ENCODE measurements at places on chromosomes 4 and X. TPM values are rescaled to one million over a fixed set of nuclear protein-coding genes. Genes with fewer than 3 reads are reported as not detected.

CTAG1B gene
- not detected for total RNA-seq

DLG3 gene
- 42.3 TPM for total RNA-seq

ATP2B3 gene
- not detected for total RNA-seq

PRMT9 gene
- 12.7 TPM for total RNA-seq

GRCh38 chrX:9557521-9557920 lies 92.7 kb downstream of the TBL1X start:
- no peak for DNase-seq

DNA sequence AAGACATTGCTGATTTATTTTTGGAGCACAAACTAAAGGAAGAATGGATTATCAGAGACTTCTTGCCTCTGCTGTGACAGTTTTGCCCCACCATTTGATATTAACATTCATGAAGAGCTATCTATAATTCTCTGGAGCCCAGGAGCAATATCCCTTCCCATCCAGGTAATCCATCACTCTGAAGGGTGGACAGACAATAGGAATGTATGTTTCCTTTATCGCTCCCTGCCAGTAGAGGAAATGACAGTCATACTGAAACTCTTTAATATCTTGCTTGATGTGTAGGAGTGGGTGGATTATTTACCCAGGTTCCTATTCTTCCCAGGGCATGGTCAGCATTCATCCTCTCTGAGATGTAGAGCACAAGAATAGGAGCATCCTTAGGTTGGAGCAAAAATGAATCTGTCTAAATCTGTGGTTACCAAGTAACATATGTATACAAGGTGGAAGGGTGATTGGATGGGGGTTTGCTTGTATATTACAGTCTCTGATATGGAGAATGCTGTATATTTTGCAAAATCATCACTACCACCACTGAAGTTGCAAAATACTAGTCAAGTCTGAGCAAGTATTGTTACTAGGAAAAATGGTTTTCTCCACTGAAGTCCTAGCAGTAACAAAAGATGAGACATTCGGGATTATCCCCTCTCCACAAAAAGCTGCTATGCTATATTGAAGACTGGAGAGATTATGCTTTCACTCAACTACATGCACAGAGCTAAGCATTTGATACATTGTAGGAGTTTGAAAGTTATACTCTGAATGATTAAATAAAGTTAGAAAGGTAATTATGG lies 151.6 kb downstream of the CBLL2 start:
- no peak for DNase-seq

ARR3 gene
- total RNA-seq = not detected

COX7B2 gene
- total RNA-seq = not detected

TRIM2 gene
- total RNA-seq = 49.2 TPM

DNA sequence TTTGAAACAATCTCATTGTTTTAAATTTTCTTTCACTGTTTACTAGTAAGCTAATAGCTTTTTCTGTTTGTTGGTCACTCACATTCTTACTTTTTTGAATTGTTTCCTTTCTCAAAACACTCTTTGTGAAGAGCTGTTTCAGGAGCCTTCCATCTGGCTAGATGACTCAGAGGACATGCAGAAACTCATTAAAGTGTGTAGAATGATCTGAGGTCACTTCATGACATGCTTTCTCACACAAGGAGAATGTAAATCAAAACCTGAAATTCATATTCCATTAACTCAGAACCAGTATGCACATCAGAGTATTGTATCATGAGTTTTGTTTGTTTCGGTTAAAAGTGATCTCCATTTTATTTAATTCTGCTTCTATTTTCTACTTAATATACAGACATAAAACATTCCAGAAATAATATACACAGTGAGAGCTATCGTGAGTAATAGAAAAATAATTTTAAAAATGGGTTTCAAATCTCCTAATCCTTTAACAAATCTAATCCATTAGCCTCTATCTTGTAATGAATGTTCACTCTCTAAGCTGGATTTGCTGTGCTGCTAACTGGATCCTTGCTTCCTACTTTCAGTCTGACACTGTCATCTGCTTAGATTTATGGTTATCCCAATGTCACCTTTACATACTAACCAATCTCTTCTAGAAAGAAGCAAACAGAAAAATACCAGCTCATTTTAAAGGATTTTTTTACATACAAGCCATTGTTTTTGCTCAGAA lies 449.6 kb downstream of the FSTL5 start:
- DNase-seq = no peak

DNA sequence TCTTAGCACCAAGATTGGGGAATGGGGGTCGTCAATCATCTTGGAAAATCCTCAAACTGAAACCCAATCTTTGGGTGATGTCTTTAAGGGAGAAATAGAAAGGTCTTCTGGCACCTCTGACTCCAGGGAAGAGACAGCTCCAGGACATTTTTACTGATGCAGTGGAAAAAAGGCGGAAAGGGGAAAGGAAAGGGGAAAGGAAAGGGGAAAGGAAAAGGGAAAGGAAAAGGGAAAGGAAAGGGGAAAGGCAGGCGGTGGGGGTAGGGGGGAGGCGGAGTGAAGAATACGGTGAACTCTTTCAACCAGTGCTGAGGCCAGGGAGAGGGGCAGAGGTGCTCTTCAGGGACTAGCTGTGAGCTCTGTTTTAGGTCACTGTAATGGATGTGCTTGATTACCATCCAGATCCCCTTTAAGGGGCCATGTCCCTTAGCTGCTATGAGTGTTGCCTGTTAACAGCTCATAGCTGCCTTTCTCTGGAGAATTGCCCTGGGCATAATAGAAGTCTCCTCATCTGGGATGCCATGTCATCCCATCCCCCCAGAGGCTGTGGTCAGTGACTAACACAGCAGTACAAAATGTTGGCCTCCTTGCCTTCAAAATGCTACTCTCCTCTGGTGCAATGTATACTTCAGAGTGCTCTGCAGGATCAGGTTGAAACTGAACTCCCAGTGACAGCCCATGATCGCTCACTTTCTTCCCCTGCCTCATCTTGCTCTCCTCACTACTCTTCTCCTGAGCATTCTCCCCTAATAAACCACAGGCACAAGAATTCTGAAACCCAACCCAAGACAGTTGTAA lies 92.4 kb upstream of the AP1S2 start:
- no peak for DNase-seq

DNA sequence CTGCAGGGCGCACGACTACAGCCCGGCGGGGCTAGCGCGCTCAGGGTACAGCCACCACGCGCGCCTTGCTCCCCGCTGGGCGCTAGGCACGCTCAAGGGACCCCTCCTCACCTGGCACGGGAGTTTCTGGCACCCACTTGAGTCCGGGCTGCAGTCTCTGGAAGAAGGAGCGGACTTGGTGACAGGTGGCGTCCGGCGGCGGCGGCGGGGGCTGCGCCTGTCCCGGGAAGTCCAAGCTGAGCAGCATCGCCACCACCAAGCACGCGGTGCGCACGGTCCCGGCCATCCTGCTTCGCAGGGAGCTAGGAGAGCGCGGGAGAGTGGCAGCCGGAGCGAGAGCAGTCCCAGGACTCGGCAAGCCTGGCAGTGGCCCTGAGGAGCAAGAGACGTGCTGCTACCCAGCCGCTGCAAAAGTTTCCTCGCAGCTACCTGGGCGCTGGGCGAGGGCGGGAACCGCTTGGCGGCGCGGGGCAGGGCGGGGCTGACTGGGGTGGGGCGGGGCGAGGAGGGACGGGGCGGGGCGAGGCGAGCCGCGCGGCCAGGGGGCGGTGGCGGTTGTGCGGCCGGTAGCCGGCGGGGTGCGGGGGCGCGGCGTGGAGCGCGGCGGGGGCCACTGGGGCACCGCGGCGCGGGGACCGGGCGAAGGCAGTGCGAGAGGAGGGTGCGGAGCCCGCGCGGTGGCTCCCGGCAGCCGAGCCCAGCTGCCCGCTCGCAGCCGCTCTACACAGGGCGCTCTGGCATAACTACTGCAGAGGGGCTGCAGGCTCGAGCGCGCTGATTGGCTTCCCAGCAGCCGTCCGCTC lies at the start of gene GPC3:
TSS of gene GPC3 (minus strand) at position 431 of the 803 bp plus-strand sequence.
- DNase-seq = peak; percentile 93

NSDHL gene
- 17.2 TPM for total RNA-seq

DNA sequence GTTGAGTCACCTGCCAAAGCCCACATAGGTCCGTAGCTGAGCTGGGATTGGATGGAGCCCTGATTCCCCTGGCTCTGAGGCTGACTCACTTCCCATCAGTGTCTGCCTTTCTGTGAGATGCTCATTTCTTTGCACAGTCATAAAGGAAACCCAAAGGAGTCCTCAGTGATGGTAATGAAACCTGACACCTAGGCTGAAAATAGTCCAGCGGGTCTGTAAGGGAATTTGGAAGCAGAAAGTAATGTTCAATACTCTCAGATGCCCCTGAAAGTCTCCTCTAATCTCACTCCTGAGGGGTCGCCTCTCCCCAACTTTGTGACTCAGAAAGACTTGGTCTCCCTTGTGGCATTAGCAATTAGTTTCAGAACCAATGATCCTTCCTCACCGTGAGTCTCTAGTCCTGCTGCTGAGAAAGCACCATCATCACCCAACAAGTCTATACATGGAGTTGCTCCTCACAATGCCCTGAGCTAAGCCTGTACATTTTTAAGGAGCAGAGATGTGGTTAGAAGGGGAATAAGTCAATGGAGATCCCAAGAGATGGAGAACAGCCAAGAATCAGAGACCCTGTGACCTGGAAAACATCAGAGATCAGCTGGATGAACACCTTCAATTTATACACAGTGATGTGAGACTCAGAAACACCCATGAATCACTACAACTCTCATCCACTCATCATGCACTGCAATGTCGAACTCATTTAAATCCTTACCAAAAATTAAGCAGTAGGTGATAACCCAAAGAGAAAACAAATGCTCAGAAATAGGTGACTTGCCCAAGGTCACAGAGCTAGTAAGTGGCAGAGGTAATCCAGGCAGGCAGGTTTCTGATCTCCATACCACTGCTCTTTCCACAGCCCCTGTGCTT lies 219.0 kb upstream of the CPEB2 start:
- no peak for DNase-seq

GRCh38 chrX:40120838-40121580 lies 23.3 kb upstream of the BCOR start:
- DNase-seq = no peak

DNA sequence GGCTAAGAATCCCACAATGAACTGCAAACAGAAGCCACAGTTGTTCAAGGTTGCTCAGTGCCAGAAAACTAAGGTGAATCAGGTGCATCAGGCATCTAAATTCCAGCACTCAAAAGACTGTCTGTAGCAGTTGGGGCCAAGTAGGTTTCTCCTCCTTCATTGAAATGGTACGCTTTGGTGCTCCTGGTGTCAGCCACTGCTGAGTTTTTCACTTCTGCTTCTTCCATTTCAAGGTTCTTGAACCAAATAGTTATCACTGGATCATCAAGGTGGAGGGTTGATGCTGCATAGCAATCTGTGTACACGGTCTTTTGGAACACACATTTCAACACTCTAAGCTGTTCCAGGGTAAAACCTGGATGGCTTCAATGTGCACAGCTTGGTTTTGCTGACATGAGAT lies 74.4 kb downstream of the TMA16 start:
- DNase-seq = no peak

GRCh38 chrX:24117258-24117657 lies 32.3 kb upstream of the ZFX start:
- DNase-seq = no peak

DNA sequence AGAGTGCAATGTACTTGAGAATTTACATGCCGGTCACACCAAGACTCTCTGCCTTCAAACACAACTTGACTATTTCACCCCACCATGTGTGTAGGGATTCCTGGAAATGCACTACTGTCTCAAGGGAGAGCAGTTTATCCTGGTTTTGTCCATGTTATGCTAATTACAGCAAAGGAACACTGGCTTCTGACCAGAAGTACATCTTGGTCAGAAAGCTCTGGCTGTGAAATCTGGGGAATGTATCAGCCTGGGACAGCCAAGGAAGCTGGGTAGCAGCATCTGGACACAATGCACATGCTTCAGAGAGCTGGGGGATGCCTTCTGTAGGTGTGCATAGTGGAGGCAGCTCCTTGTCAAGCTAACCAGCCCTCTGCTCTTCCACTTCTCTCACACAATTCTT lies 1432.6 kb upstream of the TENM3 start:
- no peak for DNase-seq

GRCh38 chrX:20032201-20032600 lies 41.3 kb upstream of the BCLAF3 start:
- DNase-seq = no peak

DNA sequence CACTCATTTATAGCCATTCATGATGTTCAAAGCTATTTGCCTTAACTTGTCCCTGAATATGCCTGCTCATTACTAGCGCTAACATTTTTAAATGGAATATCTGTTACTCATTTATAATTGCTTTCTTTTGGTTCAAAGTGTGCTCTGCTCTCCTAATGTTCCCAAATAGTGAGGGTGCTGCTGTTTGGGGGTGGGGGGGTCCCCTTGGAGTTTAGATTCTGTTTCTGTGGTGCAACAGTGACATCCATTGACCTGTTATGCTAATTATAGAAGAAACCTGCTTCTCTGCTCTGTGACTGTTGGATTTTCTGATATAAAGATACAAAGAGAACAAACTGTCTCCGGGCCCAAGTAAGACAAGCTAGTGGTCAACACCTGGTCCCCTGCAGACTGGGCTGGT lies 222.4 kb downstream of the SHROOM3 start:
- DNase-seq = no peak

All from H7 (cell line).